Sigmoid colon (tissue), 7 donors: ENCODE measurements at places on chromosomes 1 and 21. TPM values are rescaled to one million over a fixed set of nuclear protein-coding genes. Genes with fewer than 3 reads are reported as not detected.

- peak overlapping the region; percentile 48 for H3K27ac ChIP-seq
- H3K36me3 ChIP-seq: no peaks in the 10 kb centered on the region
- DNase-seq: peak; percentile 71
- H3K4me1 ChIP-seq: no peaks in the 10 kb centered on the region
- peak overlapping the region; percentile 55 for H3K4me3 ChIP-seq
Observed at GRCh38 chr1:243917177-243917862, 67.3 kb upstream of the AKT3 start.

DNA sequence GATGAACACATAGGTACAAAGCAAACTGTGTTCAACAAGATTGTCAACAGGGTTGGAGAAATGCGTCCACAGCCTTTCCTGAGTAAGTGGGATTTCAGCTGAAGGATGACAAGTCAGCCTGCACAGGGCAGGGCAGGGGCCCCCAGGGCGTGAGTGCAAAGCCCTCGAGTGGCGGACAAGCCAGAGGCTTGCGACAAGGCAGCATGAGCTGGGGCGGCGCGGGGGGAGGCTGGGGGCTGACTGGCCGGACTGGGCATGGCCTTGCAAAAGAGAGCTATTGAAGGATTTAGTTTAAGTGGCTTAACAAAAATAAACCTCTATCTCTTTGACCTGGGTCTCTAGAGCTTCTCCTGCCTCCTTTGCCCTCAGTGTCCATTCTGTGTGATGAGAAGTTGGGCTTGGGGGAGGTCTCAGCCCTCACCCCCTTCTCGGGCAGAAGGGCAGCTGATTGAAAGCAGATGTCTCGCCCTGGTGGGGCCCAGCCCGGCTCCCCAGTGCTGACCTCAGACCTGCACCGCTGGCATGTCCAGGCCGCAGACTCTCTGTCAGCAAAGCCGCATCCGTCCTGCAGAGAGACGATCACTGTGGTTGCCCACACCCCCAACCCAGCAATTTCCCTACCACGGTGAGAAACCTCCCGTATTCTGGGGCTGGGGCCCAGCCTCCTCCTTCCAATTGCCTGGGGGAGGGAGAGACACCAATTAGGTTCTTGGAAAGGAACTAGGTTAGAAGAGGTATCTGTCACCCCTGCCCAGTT, 24.3 kb upstream of the EPS8L3 start:
- no peaks in the 10 kb centered on the region for H3K4me1 ChIP-seq
- H3K27me3 ChIP-seq: no peaks in the 10 kb centered on the region
- peak; percentile 55 for DNase-seq
- no peak overlapping the region for H3K4me3 ChIP-seq
- H3K27ac ChIP-seq: no peak overlapping the region

DNA sequence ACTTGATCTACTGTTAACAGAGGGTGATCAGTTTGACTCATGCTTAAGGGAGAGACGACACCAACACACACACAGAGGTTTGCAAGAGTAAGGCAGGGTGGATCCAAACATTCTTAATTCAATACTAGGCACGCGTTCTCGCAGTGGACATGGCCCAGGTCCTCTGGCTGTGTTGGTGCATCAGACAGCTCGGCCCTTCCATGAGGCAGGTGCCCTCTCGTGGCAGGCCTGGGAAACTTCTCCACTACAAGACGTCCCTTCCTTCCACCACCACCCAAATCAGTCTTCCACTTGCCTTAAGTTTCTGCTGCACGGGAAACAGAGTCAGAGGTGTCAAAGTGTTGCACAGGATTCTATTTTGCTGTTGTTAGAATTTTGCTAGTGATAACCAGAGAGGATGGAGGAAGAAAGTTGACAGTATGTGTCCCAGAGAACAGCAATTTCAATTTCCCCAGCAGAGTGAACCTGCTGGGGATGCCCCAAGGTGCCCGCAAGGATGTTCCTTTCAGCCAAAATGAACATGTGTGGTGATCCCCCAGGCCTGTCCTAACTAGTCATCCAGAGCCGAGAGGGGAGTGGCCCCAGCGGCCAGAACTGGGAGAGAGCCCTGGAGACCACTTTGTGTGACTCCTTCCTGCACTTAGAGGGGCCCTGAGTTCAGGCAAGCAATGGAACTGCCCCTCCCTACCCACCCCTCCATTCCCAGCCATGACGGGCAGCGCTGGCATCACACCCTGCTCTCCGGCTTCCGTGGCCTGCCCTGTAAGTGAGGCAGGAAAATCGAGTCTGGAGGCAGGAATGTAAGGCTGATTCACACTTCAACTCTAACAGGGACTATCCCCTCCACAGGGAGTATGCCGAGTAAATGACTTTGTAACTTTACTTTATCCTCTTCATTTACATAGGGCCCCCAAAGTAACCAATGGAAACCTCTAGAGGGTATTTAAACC, 34.8 kb downstream of the MX1 start:
- DNase-seq: peak; percentile 87
- no peaks in the 10 kb centered on the region for H3K4me1 ChIP-seq
- H3K27me3 ChIP-seq: no peaks in the 10 kb centered on the region
- H3K4me3 ChIP-seq: no peak overlapping the region

- no peak for DNase-seq
- H3K27ac ChIP-seq: peak overlapping the region; percentile 37
- no peaks in the 10 kb centered on the region for H3K36me3 ChIP-seq
- H3K27me3 ChIP-seq: no peaks in the 10 kb centered on the region
- H3K4me1 ChIP-seq: peaks cover 23% of the 10 kb centered on the region
Observed at GRCh38 chr1:94658221-94658620, 116.7 kb upstream of the F3 start.

DNA sequence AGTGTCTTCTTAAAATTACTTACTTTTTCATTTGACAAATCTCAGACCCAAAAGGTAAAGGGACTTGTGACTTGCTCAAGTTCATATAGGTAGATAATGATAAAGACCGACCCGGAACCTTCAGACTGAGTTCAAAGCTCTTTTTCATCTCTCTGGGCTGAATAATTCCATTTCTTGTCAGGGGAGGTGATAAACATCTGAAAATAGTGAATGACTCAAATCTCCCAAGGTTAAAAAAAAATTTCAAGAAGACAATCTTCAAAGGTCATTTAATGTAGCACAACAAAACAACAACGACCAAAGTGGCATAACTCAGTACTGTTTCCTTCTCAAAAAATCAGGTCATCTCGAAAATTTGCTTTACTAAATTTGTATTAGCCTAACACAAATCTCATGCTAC, 20.6 kb downstream of the LUZP1 start:
- no peaks in the 10 kb centered on the region for H3K27me3 ChIP-seq
- no peaks in the 10 kb centered on the region for H3K36me3 ChIP-seq
- no peak overlapping the region for H3K27ac ChIP-seq

DNA sequence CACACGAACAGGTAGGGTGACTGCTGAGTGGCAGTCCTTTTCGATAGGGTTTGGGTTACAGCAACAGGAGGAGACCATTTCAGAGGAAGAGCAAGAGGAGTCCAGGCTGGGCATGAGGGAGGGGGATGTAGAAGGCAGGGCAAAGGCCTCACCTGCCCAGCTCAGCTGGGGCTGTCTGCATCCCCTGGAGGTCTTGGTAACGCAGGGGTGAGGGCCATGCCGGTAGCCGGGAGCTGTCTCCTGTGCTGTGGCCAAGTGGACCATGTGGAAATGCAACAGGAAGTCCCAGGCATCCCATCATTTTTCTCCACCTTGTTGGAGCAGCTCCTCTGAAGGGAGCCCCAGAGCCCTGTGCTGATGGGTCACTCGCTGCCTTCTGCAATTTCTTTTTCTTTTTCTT, 105.4 kb upstream of the C1orf174 start:
- H3K4me3 ChIP-seq: no peak overlapping the region
- H3K36me3 ChIP-seq: no peaks in the 10 kb centered on the region
- no peaks in the 10 kb centered on the region for H3K4me1 ChIP-seq
- no peak overlapping the region for H3K27ac ChIP-seq
- peaks cover 10% of the 10 kb centered on the region for H3K27me3 ChIP-seq
- no peak for DNase-seq

GRCh38 chr1:226733876-226734275, 5.2 kb downstream of the ITPKB start:
- H3K27ac ChIP-seq: peak overlapping the region; percentile 95
- H3K36me3 ChIP-seq: no peaks in the 10 kb centered on the region
- H3K27me3 ChIP-seq: no peaks in the 10 kb centered on the region
- H3K4me1 ChIP-seq: peaks cover 60% of the 10 kb centered on the region

Gene GJA4
- 3.3 TPM for total RNA-seq

Gene PKLR
- total RNA-seq: not detected

Gene CACNA1S
- total RNA-seq: not detected
